ENCODE measurements at places on chromosomes 7 and 10.
A peak's percentile ranks its signal among the peaks of the same experiment; 100 is the strongest.

DNA sequence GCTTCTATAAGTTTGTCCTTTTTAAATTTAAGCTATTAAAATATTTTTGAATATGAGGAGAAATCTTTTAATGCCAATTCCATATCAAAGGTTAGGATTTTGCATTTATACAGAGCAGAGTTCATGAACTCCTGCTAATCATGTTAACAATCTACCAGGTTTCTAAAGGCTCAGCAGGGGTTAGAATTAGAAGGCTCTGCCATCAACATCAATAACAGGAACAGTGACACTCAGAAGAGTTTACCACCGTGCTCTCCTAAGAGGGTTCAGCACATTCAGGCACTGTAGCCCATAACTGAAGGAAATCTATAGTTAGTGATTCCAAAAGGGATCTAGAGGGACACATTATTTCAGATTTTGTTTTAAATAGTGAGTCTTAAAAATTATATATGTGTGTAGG is 100.1 kb downstream of the HOXA1 start:
- DNase-seq, result no peak

DNA sequence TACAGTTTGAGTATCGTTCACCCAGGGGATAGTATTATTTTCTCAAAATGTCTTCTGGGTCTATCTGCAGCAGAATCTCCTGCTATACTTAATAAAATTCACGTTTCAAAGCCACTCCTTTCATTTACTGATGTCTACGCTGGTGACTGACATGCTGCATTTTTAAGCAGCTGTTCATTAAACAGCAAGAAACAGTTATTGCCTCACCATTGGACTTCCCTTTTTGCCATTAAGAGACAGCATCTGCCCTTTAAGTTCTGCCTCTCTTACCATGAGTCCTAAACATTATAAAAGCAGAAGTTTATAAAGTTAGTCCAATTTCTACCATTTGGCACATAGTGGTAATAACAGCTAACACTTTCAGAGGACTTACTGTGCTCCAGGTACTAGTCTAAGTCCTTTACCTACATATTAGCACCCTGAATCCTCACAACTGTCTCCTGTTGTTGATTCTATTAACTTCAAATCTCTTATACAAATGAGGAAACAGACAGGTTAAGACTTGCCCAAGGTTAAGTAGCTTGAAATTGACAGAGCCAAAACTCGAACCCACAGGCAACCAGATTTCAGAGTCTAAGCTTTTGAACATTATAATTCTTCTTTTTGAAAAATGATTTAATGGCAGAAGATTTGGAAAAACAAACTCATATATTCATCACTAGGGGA is 169.5 kb downstream of the SNX13 start:
- no peak for DNase-seq

DNA sequence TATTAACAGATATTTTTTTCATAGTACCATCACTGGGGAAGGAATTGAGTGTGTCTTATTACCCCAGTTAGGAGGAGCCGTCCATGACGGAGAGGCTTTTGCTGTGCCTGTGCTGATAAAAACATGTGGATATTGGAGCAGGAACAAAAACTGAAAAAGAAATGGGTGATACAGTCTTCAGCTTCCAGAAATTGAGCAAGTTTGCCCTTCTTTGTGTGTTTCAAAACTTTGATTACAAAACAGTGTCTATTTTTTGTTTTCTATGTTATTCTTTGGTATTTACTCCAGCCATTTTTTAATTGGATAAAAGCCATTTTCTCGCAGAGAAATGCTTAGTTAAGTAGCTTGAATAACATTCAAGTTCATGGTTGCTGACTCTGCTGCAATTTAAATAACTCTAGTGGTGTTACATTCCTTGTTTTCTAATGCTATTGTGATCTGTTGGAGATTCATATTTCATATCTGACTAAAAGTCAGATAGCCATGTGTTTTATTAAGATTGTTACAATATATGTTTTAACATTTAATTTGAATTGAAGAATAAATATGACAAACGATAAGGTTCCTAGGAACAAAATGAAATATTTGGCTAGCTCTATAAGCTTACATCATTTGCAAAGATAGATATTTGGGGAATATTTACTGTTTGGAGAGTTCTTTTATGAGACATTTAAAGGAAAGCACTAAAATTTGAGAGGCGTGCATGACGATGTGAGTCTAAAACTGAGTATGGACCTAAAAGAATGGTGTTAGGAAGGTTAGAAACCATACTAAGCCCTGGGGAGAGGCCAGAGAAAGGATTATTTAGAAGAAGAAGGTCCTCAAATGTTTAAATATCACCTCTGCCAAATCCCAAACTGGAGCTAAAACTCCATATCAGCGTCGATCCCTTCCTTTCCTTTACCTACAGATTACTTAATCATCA is 747.3 kb upstream of the CELF2 start:
- no peak for DNase-seq

DNA sequence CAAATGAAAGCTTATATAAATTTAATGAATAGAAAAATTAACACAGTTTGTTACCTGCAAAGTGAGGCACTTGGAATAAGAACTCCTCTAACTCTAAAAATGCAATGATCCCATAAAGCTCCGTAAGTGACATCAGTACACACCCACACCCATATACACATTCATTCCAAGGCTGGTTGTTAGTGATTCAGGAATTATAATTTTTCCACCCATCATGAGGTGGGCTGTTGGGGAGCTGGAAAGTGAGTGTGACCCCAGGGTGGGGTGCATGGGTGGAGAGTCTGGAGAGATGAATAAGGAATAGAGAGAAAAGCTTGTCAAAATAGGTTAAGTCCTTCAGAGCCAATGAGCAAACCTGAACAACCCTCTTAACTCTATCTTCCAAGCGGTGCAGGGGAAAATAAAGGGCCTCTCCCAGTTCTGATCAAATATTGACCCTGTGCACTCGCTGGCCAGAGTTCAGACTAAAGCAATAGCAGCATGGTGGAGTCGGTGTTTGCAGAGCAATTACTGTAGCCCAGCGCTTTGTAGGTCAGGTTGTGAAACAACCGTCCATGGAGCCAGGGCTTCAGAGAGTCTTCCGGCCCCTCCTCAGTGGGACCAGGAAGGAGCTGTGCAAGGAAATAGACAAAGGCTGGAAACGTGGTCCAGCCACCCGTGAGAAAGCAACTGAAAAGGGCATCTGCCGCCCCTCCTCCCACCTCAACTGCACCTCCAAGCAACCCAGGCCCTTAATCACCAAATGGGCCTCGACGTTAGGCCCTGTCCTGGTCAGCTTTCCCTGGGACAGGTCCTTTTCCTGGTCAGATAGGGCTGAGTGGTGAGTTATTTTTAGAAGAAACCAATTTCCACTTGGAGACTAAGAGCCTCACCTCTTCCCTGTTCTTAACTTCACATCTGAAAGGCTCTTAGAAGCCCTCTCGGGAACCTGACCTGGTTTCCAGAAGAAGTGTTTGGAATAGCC is 61.2 kb downstream of the SH3PXD2A start:
- no peak for DNase-seq

DNA sequence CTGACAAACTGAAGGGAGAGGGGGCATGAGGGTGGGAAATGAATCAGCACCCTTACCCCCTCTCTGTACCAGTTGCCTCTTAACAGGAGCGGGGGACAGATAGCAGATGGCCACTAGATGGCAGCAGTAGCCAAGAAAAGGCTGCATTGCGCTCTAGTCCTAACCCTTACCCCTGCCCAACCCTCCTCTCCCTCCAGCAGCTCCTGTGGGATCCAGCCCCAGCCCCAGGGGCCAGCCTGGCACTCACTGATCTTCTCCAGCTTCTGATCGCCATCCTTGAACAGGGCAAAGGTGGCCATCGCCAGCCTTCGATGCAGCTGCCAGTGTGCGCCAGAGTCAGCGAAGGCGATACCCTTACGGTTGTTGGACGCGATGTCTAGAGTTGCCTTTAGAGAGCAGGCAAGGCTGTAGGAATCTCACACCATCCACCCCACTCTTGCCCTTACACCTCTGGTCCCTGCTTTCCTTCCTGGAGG is 2.2 kb downstream of the CYP17A1 start:
- peak; percentile 85 for DNase-seq

DNA sequence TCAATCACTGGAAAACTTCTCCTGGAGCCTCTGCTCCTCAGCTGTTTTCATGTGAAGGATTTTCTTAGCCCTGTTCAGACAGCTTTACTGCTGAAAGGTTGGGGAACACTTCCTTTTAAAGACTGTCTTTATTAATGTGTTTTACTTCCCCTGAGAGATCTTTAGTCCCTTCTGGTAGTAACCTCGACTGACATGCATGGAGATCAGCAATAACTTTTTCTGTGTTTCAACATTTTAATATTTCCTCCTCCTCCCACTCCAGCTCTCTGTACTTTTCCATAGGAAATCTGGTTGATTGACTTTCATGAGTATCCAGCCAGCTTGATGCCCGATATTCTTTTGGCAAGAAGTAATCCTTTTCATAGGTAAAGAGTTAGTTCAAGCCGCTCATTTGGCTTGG is 62.7 kb upstream of the STRIP2 start:
- DNase-seq, result no peak

- no peak for DNase-seq
Measured at GRCh38 chr7:98828368-98828767, 41.4 kb downstream of the TMEM130 start.

GRCh38 chr7:104790440-104790839 is 223.6 kb upstream of the KMT2E start:
- DNase-seq, result no peak

DNA sequence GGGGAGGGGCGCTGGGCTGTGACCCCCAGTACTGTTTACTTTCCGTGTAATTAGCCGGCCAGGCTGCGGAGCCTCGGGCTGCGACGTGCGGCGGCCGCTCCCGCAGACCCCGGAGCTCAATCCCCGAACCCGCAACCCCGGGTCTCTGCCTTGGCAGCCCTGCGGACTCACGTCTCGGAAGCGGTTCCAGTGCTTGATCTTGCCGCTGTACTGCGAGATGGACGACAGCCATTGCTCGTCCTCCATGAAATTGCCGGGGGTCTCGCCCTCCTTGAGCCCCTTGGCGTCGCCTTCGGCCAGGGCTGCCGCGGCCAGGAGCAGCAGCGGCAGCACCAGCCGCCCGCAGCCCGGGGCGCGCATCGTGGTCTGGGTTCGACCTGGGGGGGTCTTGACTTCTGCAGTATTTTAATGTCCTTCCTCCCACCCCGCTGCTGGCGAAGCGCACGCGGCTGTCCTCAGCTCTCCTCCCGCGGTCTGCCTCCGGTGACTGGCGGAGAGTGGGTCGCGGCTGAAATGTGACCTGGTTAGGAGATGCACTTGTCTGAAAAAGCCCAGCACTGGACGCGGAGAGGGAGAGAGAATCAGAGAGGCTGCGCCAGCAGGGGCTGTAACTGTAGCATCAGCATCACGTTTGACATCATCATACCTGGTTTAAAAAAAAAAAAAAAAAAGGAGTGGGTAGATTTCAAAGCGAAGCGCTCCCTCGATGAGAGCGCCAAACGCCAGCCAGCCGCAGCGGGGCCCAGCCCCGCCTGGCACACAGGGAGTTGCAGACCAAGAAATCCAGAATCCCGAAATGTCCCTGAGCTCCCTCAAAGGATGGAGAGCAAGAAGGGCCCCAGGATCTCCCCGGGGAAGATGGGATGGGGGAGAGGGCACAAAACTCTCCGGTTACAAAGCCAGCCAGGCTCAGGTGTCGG is at the start of gene SPOCK2:
TSS of gene SPOCK2 (minus strand) at position 583 of the 920 bp plus-strand sequence. CDS start at position 360, 223 bp downstream.
- DNase-seq, result no peak

- no peak for DNase-seq
Measured at GRCh38 chr10:63889803-63890202, 368.6 kb downstream of the REEP3 start.

- no peak for DNase-seq
Measured at GRCh38 chr10:2356670-2357069, 619.3 kb upstream of the ADARB2 start.

GRCh38 chr7:112070674-112071256 is 135.4 kb downstream of the DOCK4 start:
- no peak for DNase-seq

GRCh38 chr7:139531094-139531493 is 7.6 kb downstream of the CLEC2L start:
- no peak for DNase-seq

DNA sequence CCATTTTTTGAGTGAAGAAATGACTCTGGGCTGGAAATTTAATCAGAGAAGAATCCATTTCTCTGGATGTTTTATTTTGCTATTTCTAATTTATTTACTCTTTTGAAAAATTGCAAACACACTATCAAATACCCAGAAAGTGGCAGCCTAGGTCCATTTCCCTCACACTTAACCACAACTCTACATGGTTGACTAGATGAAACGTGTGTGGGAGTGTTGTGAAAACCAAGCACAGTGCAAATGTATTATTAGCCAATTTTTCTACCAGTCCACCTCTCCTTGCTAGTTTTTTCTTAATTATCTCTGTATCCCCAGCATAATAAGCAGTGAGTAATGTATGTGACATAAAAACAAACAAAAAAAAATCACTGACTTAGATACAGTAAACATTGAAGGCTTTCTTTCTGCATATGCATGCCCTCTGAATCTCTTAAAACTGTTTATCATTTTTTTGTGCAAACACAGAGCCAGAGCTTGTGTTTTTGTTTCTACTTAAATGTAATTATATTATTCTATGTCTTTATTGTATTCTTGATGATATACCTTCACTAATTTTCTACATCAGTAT is 30.9 kb downstream of the SCIN start:
- no peak for DNase-seq

DNA sequence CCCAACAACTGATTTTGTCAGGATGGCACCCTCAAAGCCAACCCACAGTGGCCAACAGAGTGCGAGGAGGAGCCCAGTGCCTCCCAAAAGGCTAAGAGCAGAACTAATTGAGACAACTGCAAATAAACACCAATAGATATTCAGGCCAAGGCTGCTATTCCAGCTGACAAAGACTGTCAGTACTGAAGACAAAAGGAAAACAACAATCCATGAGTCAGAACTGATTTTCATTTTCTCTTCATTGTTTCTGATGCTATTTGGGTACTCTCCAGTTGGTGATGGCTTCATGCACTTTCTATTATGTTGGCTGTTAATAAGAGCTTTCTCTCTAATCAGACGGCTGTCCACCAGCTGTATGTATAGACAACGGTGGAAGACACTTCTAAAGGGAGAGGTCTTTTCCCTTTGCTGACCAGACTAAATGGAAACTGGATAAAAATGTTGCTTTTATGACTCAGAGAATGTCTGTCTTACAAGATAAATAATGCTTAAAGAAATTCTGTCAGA is 515.9 kb downstream of the PARD3 start:
- no peak for DNase-seq

- no peak for DNase-seq
Measured at GRCh38 chr7:29337546-29338116, 143.1 kb downstream of the CHN2 start.

GRCh38 chr7:106883456-106884026 is 18.5 kb downstream of the PIK3CG start:
- DNase-seq, result no peak

DNA sequence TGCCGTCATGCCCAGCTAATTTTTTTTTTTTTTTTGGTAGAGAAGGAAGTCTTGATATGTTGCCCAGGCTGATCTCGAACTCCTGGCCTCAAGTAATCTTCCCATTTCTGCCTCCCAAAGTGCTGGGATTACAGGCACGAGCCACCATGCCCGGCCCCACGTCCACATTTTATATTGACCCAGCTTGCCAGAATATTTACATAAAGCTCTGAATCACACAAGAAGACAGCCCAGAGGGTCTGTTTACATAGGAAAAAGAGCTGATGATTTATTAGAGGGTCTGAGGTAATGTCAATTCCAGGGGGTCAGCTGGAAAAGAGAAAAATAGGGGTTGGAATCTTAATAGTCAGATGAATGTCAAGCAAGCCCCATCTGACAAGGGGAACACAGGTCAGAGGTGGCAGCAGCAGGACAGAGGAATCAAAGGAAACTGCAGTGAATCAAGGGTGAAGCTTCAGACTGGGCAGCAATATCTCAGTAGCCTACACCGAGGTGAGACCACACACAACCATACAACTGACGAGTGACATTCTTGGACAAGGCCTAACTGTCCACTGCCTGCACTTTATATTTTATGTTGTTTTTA is 15.8 kb upstream of the SLF2 start:
- no peak for DNase-seq

Measured in cardiac muscle cell (in vitro differentiated cells and primary cell).